Stimulated activated memory B cell treated with anti-CD40 and anti-IgM and Interleukin-4, amounts not matched to agents 10 μg/mL and 1 μg/mL and 100 μg/mL, for 72 hours (primary cell): ENCODE measurements at places on chromosomes 11 and 22.

DNA sequence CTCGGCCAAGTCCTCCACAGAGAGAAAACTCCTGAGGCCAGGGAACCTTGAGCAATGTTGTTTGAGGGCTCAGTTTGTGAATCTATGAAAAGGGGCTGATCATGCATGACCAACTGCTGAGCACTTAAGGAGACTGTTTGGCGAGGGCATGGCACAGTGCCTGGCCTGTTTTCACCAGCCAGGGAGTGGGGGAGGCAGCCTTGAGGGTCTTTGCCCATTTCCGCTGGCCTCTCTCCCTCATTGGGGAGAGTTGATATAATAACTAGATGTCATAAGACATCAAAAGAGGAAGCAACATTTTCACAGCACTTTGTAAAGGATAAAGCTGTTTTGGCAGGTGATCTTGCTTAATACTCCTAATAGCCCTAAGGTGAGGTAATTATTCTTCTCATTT is 110.6 kb downstream of the TP53I11 start:
- no peak for ATAC-seq

DNA sequence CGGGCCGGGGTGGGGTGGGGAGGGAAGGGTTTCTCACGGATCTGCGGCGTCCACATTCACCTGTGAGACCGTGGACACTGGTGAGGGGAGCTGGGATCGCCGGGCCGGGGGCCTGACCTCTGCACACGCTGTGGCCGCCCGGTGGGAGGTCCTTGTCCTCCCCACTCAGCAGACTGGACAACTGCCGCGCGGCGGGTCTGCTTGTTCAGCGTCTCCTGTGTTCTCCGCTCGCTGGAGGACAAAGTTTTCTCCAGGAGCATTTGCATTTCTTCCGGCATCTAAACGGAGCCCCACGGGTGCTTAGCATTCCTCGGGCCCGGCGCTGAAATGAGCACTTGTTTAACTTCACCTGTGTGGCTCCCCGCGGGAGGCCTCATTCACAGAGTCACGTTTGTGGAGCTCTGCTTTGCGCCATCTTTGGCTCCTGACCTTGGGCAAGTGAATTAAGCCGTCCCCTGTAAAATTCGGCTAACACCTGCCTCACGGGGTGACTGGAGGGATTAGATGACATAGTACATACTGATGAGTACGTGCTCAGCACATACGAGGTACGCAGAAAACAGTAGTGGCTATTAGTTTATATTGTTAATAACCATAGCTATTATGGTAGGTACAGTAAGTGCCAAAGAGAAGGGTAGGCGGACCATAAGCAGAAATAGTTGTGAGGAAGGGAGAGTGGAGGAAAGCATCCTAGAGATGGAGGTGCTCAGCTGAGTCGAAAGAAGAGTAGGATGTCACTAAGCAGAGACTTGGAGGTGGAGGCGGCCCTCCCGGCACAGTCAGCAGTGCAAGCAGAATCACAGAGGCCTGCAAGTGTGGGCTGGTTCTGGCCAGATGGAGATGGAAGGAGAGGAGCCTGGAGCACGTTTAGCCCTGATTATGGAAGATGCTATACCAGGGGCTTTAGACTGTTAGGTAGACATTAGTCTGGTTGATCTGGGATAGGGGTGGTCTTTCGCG is 885 bp downstream of the TRMU start:
- ATAC-seq = no peak

GRCh38 chr11:92453055-92453454 is 228.4 kb downstream of the FAT3 start:
- no peak for ATAC-seq

DNA sequence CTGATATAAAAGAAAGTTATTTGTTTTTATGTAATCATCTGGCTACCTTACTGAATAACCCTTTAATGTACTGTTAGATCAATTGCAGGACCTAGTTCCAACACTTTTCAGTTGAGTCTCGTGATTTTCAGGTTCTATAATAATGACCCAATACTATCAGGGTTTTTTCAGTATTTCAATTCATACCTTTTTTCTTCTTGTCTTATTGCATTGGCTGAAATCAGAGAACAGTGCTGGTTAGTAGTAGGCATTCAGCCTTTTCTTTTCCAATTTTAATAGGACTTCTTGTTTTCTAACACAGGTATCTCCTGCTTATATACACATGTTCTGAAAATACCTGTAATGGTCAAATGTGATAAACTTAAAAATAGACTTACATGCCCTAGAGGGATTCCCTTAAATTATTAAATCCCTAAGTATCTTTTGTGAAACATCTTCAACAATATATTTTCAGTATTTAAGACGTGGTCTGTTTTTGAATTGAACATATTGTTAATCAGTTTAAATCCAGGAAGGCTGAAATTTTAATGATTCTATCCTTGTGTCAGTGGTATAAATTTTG is 13.6 kb downstream of the ZC3H12C start:
- no peak for ATAC-seq

DNA sequence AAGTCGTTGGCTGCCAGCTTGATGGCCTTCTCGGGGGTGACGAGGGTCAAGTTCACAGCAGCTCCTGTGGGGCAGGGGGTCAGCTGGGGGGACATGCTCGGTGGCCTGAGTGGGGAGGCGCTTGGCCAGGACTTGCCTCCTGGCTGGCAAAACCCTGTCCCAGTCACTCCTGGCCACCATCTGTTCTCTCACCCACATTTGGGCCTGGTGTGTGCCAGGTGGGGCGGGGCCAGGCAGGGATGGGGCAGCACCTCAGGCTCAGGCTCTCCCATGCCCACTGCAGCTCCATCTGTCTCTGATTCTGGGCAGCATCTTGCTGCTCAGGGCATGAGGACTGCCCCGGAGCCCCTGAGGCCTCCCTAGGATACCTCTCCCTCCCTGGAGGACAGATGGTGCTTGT is 3.7 kb upstream of the CEND1 start:
- ATAC-seq = no peak

- no peak for ATAC-seq
These were observed 88.5 kb downstream of the BRD1 start for GRCh38 chr22:49739138-49739537.

GRCh38 chr11:117723277-117724024 is 73.6 kb downstream of the DSCAML1 start:
- no peak for ATAC-seq

GRCh38 chr22:27791859-27792241 is 9.7 kb downstream of the MN1 start:
- no peak for ATAC-seq

DNA sequence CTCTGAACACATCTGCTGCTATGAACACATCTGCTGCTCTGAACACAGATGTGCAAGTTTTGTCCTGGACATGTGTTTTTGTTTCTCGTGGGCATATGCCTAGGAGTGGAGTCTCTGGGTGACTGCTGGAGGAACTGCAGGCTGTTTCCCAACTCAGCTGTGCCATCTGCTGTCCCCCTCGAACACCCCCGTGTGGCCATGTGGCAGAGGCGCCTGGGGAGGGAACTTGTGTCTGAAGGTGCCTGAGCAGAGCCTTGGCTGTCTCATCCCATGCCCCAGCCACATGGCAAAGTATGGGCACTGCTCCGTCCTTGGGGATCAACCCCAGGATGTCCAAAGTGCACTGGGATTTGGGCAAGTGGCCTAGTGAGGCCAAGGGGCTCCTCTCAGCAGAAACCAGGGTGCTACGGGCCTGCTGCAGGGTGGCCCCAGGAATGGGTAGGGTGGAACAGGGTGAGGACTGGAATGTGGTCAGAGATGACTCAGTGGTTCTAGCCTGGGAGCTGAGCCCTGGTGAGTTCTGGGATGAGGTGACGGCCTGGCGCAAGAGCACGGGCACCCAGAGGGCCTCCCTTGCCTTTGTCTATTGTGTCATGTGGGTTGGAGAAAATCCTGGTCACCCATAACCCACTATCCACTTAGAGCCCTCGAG is 14.7 kb downstream of the GATD1 start:
- ATAC-seq = no peak

- peak; percentile 68 for ATAC-seq
These were observed 14.9 kb upstream of the SLC29A2 start for GRCh38 chr11:66386171-66387069.

GRCh38 chr22:39091126-39092081 is 5.6 kb upstream of the APOBEC3H start:
- ATAC-seq = no peak

DNA sequence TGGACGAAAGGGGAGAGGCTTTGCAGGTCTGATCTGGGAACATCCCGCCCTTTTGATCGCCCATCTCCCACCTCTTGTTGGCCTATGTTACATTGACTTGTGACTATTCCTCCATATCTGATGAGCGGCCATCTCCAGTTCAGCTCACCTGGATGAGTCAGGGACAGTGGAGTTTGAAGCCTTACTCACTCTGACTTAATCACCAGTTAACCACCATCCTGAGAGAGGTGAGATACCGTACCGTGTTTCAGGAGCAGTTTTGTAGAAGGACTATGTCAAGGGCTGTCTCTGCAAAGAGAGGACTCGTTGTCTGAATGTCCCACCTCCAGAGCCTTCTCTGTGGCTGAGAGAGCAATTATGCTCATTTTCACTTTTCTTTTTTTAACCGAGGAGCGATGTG is 771.7 kb downstream of the NTM start:
- no peak for ATAC-seq

DNA sequence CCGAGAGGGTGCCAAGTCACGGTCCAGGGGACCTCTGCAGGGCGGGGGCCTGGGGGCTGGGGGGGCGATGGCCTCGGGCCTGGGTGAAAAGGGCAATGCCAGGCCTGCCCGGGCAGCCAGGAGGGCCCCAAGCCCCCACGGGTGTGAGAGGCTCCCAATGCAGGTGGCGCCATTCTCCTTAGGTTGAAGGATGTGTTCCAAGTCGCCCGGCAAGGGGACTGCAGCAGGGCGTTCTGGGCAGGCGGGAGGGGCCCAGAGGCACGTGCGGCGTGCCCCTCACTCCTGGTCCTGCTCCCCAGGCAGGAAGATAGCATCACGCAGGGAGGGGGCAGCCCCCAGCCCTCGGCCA is 730 bp upstream of the TNNI2 start:
- peak; percentile 7 for ATAC-seq

- no peak for ATAC-seq
These were observed 30.8 kb downstream of the GLYATL2 start for GRCh38 chr11:58813693-58814092.

GRCh38 chr11:68741463-68741862 is 9.9 kb downstream of the TESMIN start:
- no peak for ATAC-seq

GRCh38 chr11:12472401-12473005 is 95.1 kb downstream of the PARVA start:
- ATAC-seq = no peak

GRCh38 chr11:27837895-27838563 is 137.8 kb upstream of the BDNF start:
- peak; percentile 39 for ATAC-seq

DNA sequence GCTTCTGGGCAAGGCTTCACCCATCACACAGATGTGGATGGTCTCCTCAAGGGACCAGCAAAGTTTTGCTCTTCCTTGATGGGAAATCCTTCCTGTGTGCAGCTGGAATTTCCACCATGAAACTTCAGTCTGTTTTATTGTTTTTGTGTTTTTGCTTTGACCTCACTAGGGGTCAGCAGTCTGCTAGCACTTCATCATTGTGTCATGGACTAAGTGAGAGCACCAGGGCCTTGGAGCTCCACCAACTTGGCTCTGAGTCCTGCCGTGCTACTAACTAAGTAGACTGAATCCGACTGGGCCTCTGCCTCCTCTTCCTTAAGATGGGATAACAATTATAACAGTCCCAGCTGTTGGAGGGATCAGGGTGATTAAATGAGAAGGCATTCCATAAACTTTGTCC is 305.8 kb upstream of the NCAM1 start:
- ATAC-seq = no peak

- no peak for ATAC-seq
These were observed 82.3 kb downstream of the USP35 start for GRCh38 chr11:78270971-78271370.

GRCh38 chr22:36907253-36908195 is 5.9 kb upstream of the CSF2RB start:
- ATAC-seq = no peak

DNA sequence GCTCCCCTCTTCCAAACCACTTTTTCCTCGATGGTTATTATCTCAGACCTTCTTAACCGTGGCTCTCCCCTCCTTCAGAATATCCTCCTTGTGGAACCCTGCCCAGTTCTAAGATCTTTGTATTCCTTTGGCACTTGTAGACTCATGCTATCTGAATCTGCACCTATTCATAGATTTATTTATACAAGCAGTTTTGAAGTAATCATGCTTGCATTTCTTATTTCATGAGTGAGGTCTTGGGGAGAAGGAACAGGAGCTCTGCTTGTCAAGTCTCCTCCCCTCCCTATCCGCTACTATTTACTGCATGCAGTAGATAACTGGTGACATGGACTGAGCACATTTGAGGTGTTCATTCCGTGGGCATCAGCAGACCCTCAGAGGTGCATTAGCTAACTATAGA is 5.4 kb upstream of the MADD start:
- ATAC-seq = no peak

DNA sequence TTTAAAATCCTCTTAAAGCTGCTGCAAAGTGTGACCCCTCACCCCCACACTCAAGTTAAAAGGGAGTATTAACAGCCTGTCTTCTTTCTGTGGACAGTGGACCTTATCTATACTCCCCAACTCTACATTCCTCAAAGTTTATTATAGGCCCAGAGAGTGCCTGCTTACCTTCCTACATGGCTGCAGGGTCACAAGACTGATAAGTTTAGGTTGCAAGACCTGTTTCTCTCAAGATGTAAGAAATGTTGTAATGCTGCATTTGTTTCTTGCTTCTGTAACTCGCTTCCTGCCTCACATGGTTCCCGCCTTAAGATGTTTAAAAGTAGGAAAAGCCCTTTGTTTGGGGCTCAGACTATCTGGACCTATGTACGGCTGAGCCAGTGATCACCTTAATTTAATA is 10.1 kb upstream of the NXPE1 start:
- ATAC-seq = no peak

- ATAC-seq = no peak
These were observed 58.8 kb downstream of the LIF start for GRCh38 chr22:30187529-30188407.

- ATAC-seq = peak; percentile 94
These were observed 10.7 kb downstream of the SMIM38 start for GRCh38 chr11:69166218-69167115.

DNA sequence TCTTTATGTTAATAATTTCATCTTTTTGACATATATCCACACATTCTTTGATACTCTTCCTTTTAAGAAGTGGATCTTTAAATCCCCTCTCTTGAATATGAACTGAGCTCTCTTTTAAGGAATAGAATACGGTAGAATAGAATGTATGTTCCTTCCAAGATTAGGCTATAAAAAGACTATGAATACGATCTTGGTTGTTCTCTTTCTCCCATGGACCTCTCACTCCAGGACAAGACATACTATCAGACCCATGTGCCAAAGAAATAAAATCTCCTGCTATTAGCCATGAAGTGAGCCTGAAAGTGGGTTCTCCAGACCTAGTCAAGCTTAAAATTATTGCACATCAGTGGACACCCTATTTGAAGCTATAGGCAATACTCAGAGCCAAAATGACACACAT is 392.2 kb upstream of the ANO3 start:
- no peak for ATAC-seq

GRCh38 chr11:35585416-35585815 is 32.8 kb upstream of the FJX1 start:
- ATAC-seq = no peak
